CD4-positive, alpha-beta T cell treated with Interleukin-4 for 1 hour (primary cell): ENCODE measurements at places on chromosomes 1 and 21.

DNA sequence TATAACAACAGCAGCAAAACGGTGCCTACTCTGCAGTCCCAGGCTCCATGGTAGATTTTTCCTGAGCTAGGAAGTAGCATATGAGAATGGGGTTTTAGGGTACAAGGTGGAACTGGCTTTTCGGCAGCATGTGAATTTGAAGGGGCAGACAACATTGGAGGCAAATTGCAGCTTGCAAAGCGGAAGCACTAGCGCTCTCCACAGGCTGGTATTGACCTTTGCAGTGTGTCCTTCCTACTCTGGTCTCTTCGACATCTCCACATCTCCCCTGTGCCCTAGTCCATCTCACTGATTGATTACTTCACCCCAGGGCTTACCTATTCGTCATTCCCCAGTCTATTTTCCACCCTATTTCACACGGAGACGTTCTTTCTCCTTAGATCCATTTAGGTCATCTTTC lies 13.0 kb downstream of the IGSF21 start:
- DNase-seq = no peak

- DNase-seq = no peak
These were observed 8.5 kb upstream of the ARF1 start for GRCh38 chr1:228073857-228074545.

DNA sequence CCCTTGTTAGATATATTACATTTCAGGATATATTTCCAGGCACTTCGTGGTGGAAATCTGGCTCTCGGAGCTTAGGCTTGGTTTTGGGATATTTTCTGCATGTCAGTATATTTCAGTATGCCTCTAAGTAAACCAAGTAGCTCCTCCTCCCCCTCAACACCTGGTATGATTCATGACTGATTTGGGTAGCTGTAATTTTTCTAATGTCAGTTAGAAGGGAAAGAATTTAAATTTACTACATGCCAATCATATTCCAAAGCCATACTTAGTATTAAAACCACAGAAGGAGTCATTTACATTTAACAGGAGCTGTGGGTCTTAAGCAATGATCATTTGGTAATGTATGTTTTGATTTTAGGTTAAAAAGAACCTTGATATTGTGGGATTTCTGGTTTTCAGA lies 40.6 kb downstream of the ST6GALNAC3 start:
- no peak for DNase-seq

DNA sequence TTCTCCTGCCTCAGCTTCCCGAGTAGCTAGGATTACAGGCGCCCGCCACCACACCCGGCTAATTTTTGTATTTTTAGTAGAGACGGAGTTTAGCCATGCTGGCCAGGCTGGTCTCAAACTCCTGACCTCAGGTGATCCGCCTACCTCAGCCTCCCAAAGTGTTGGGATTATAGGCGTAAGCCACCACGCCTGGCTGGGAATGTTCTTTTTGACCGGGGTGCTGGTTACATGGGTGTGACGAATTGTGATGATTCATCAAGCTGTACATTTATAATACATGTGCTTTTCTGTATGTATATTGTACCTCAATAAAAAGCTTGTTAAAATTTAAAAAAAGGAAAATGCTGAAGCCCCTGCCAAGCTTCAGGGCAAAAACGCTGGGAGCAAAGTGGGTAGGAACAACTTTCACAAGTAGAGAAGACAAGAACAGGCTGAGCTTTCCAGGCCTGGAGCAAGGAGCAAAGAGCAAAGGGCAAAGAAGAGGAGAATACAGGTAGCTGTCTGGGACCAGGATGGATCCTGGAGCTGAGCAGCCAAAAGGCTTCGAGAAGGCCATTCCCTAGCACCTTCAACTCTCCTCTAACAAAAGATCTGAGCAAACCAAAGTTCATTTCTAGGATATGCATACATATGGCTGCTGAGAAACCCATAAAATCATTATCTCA lies 20.5 kb upstream of the YRDC start:
- DNase-seq = no peak

- no peak for DNase-seq
These were observed 107.9 kb upstream of the RAB4A start for GRCh38 chr1:229162825-229163515.

- no peak for DNase-seq
These were observed 11.3 kb upstream of the PDZK1IP1 start for GRCh38 chr1:47201179-47201578.

GRCh38 chr21:43716376-43717165 lies 2.4 kb upstream of the PDXK start:
- DNase-seq = no peak

GRCh38 chr21:37101384-37101783 lies 28.3 kb downstream of the TTC3 start:
- DNase-seq = no peak

DNA sequence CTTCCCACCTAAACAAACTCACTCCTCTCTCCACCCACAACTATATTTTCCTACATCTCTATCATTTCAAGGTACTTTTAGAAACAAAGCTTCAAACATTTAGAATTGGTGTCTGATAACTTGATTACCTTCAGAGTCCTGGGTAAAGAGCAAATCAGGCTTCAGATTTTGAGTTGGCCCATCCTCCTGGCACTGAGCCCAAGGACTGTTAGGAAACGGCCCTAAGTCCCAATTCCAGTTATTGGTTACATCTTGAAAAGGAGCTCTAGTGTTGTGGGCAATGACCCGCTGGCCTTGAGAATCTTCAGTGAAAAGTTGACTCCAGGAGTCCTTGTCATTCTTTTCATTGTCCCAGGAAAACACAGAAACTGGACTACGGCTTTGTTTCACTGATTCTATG lies 15.1 kb downstream of the MTFR1L start:
- no peak for DNase-seq

DNA sequence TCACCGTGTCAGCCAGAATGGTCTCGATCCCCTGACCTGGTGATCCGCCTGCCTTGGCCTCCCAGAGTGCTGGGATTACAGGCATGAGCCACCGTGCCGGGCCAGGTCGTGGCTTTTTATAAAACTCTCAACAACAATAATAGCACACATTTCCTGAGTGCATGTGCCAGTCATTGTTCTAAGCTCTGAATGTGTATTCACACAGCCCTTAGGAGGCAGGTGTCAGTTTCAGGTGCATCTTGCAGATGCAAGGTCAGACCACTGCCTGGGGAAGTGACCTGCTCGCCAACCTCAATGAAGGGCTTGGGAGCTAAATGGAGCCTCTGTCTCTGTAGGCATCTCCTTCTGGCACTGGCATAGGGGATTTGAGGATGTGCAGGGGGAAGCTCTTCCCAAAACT lies 1.6 kb upstream of the LEFTY2 start:
- no peak for DNase-seq

GRCh38 chr1:183739082-183739481 lies 65.8 kb upstream of the RGL1 start:
- no peak for DNase-seq

GRCh38 chr1:183051546-183051945 lies 28.3 kb downstream of the LAMC1 start:
- DNase-seq = no peak

GRCh38 chr1:37561133-37562132 lies 4.7 kb downstream of the DNALI1 start:
- DNase-seq = peak; percentile 34

DNA sequence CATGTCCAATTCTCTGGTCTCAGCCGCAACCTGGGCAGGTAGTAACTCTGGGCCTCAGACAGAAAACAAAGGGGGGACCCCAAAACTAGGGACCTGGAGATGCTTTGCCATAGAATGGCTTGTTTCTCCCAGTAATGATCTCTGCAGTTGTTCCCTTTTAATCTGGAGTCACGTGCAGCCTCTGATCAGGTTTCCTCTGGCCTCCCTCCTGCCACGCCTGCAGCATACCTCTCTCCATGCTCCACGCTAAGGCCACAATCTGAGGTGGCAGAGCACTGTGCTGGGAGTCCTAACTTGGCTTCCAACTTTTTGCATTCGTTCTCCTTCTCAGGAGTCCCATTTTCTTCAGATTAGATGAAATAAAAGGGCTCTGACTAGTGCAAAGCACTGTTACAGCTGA lies 1.9 kb downstream of the PABPC4 start:
- DNase-seq = no peak

- DNase-seq = no peak
These were observed 26.2 kb downstream of the RSBN1 start for GRCh38 chr1:113786069-113786468.
